ENCODE measurements at places on chromosomes 7 and 10.

DNA sequence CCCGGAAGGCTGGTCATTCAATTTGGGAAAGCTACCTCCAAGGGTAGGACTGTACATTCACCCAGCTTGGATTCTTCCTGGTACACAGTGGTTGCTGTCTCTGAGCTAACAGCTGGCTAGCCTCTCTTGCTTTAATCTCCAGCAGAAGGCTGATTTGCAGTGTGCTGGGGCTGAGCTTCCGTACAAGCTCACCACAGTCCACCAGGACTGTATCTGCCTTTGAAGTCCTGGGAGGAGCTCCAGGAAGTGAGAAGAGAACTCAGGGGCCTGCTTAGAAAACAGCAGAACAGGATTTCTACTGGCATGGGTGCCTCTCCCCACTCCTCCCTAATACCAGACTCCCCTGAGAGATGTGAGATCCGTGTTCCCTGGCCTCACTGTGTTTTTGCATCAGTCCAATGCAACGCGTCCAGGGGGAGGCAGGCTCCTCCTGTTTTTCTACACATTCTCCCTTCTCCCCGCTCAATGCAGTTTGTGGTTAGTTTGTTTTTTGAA is 6.6 kb downstream of the AFAP1L2 start:
- no peak for DNase-seq

- DNase-seq: no peak
These were observed 85.4 kb upstream of the PLXDC2 start for GRCh38 chr10:19730907-19731217.

GRCh38 chr7:4406288-4407058 is 275.6 kb upstream of the FOXK1 start:
- DNase-seq: peak; percentile 18

- DNase-seq: no peak
These were observed 169.5 kb downstream of the TMEM26 start for GRCh38 chr10:61283481-61284221.

DNA sequence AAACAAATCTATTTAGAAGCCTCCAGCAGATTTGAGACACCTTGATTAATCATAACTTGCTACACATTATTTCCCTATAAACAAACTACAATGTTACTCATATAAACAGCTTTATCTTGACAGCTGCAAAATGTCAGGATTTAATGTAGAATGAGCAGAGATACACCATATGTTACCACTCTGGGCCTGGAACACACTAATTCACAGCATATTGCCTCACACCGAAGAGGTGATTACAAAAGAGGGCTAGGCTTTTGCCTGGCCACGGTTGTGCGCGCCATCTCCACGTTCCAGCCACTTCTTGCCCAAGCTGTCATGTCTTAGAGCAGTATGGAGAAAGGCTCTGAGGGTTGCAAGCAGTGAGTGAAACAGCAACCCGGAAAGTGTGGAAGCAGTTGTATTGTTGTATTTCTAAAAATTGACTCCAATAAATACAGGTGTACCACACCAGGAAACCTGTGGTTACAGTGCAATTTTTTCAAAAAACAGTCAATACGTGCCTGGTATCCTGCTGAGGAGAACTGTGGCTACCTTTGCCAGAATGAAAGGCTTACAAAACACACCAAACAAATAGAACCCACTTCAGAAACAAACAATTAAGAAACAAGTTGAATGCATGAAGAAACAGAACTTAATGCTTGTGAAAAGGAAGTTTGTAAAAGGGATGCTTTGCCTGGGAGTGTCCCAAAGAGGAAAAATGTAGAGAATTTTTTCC is 498.1 kb downstream of the PLXNA4 start:
- DNase-seq: no peak

- peak; percentile 50 for DNase-seq
These were observed 642 bp upstream of the COL13A1 start for GRCh38 chr10:69801094-69801433.

GRCh38 chr10:10259013-10259412 is 758.7 kb upstream of the CELF2 start:
- DNase-seq: no peak

DNA sequence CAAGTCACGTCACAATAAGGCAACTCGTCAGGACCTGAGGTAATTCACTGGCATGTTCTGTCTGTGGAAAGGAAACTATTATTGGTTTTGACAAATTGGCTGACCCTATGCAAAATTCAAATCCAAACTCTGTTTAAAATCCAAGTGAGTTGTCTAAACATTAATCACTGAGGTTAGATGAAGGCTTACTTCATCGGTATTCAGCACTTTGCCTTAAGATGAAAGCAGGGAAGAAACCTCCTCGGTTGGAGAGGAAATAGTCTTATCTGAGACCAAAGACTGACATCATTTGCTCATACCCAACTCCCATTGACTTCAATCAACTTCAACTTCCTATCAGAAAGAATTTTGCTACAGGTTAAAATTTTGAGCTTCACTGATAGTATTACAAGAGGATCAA is 355.1 kb upstream of the MBL2 start:
- DNase-seq: no peak

GRCh38 chr10:88522715-88523114 is 60.4 kb downstream of the RNLS start:
- no peak for DNase-seq

DNA sequence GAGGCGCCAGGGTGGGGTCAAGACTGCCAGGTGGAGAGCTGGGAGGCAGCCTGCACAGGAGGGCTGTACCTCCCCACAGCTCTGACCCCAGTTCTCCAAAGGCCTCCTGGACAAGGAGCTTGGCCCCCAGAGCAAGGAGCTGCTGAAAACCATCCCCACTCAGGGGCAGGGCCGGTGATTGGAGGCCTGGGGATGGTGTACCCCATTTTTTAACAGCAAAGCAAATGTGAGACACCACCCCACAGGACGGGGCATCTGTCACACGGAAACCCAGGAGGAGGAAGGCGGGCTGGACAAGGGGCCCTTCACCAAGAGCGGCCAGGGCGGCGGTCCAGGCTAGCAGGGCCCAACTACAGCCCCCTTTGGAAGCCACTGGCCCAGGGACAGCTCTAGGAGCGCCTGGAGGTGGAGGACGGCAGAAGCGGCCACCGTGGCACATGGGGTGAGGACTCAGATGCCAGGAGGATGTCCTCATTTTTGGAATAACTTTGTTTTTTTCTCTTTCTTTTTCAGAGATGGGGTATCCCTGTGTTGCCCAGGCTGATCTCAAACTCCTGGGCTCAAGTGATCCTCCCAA is 56.4 kb upstream of the TNRC18 start:
- no peak for DNase-seq

DNA sequence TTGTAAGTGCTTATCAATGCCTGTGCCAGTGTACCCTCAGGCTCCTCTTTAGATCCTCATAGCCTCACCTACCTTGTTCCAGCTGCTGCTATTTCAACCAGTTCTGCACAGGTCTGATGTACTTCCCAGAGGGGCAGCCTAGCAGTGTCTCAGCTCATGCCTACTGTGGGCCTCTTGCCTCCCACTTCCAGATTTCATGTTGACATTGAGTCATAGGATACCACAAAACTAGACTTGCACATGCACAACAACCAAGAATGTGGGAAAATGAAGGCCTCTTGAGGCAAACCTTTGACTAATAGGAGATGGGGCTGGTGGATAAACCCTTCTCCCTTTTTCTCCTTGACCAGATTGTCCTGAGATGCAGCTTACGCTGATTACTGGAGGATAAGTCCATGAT is 31.0 kb downstream of the PON3 start:
- no peak for DNase-seq

GRCh38 chr10:30865141-30865926 is 166.3 kb downstream of the ZNF438 start:
- peak; percentile 28 for DNase-seq

DNA sequence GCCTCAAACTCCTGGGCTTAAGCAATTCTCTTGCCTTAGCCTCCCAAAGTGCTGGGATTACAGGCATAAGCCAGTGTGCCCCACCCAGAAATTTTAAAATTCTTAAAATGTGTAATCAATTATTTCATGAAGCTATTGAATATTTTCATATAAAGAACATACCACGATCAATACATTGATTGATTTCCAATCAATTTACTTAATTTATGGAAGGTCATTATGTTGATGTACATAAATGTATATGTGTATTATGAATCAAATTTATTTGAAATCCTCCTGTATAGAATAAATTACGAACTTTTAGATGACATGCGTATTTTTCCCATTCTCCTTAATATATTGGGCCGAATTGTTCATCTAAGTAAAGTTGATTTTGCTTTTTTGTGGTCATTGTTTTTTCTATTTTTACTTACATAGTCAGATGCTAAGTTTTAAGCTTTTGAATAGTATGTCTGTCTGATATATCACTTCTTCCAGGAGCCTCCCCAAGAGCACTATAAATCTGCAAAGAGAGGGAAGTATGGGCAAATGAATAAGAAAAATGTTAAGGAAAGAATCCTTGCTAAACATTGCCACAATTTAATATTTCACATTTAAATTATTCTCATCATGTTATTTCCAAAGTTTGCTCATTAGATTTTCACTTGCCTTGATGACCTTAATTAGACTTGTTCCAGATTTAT is 35.3 kb downstream of the SKIDA1 start:
- no peak for DNase-seq

- DNase-seq: peak; percentile 90
These were observed 10.9 kb downstream of the PWWP2B start for GRCh38 chr10:132407846-132408278.

DNA sequence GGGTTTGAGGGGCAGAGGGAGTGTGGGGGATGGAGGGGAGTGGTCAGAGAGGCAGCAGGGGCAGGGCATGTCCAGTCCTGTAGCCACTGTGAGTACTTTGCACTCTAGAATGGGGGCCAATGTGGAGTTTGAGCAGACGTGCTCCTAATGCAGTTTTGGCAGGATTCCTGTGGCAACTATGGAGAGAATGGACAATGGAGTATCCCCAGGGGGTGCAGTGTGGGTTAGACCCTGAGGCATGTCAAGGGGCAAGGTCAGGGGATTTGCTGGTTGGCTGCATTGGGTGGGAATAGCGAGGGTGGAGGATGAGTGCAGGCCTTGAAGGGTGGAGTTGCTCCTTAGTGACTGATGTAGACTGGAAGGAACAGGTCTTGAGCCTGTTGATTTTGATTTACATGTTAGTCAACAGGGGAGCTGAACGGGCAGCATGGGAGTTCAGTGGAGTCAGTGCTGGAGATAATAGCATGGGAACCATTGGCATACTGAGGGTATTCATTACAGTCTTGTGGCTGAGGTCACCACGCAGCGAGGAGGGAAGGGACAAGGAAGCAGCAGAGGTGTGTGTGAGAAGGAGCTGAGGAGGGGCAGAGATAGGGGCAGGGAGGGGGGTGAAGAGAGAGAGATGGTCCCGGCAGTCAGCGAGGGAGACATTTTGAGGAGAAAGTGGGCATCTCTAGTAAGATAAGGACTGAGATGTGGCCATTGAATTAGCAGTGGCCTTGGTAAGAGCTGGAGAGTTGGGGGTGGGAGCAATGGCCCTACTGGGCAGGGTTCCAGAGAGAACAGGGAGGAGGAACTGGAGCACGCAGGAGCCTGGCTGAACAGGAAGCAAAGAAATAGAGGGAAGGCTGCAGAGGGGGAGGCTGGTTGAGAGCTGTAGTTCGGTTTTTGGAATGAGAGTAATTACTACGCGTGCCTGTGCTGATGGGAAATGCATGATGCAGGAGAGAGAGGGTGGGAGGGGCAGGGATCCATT is 112.7 kb downstream of the CCNY start:
- DNase-seq: no peak

DNA sequence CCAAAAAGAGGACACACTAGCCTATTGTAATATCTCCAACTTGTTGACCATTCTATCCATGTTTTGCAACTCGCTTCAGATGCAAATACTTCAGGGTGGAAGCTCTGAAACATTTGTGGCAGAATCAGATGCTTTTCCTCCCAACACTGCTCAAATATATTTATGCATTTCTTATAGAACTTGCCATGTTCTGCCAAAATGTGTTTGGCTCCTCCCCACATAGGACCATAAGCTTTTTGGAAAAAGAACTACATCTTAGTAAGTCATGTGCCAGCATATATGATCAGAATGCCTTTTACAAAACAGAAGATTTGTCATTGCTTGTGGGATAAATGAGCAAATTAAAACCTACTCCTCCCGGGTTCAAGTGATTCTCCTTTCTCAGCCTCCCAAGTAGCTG is 484.5 kb downstream of the TNS3 start:
- no peak for DNase-seq

- no peak for DNase-seq
These were observed 47.4 kb downstream of the GRB10 start for GRCh38 chr7:50735333-50735732.

- DNase-seq: no peak
These were observed 84.0 kb downstream of the SNX13 start for GRCh38 chr7:17856251-17856650.

GRCh38 chr7:47482013-47482875 is 99.7 kb downstream of the TNS3 start:
- DNase-seq: no peak

GRCh38 chr7:33905389-33906032 is at the start of gene BMPER:
BMPER (plus strand) TSS chr7:33905539; CDS start chr7:33905614, 75 bp downstream.
- DNase-seq: peak; percentile 61

GRCh38 chr7:27235387-27236311 is 7.0 kb upstream of the EVX1 start:
- peak; percentile 51 for DNase-seq

DNA sequence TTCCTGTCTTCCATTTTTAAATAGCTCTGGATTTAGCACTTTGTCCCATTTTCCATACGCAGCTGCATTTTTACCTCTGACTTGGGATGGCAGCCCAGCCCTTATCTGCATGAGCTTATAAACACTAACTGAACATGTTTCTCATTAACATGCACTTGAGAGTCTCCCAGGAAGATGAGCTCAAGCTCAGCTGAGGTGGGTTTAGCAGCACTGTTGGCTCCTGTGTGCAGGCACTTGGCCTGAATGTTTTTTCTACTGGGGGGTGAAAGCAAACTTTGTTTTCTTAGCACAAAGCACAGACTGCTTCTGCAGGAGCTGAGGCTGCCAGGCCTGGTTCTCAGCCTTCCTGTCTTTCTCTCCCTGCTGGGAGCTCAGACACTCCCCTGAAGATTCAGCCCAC is 1093.6 kb upstream of the AUTS2 start:
- no peak for DNase-seq

- DNase-seq: no peak
These were observed 151.6 kb upstream of the VSTM2A start for GRCh38 chr7:54390565-54390964.

GRCh38 chr7:6546498-6547251 is 4.6 kb downstream of the GRID2IP start:
- peak; percentile 79 for DNase-seq

DNA sequence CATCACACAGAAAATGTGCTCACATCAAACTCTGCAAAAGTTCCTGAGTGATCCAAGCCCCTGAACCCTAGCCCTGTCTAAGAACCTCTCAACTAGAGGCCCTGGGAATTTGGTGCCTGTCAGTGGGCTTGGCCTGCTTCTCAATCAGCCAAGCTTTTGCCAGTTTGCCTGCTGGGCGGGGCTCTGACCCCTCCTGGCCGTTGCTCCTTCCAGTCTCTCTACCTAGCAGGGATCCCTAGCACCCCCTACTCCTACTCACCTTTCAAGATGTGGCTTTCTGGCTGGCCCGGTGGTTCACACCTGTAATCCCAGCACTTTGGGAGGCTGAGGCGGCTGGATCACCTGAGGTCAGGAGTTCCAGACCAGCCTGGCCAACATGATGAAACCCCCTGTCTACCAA is 2.1 kb downstream of the KLRG2 start:
- DNase-seq: no peak

- no peak for DNase-seq
These were observed 178.5 kb downstream of the MACC1 start for GRCh38 chr7:20038676-20039075.
